EH (cell line): ENCODE measurements at places on chromosomes 4 and X.

DNA sequence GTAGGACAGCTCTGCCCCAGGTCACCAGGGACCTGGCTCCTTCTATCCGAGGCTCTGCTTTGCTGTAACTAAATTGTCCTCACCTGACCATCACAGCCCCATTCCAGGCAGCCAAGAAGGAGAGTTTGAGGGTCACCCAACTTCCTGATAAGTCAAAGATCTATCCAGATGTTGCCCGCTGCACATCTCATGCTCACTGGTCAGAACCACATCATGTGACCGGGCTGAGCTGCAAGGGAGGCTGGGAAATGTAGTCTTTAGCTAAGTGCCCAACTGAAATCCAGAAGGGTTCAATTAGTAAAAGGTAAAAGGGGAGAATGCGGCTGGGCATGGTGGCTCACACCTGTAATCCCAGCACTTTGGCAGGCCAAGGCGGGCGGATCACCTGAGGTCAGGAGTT is 18.4 kb downstream of the HMX1 start:
- DNase-seq = no peak

DNA sequence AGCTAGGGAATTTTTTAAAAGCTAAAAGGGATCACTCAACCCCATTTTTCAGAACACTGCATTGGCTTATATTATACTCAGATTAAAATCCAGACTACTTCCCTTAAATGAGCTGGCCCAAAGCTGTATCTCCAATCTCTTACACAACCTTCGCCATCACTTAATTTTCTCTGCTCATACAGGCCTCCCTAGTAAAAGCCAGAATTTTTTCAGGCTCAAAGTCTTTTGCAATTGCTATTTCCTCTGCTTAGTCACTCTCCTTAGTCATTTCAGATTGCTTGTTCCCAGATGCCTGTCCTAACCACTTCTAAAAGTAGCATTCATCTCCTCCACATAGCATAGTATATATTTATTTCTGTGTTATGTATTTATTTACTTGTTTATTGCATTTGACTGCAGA is 1587.9 kb upstream of the ADGRL3 start:
- peak; percentile 78 for DNase-seq

DNA sequence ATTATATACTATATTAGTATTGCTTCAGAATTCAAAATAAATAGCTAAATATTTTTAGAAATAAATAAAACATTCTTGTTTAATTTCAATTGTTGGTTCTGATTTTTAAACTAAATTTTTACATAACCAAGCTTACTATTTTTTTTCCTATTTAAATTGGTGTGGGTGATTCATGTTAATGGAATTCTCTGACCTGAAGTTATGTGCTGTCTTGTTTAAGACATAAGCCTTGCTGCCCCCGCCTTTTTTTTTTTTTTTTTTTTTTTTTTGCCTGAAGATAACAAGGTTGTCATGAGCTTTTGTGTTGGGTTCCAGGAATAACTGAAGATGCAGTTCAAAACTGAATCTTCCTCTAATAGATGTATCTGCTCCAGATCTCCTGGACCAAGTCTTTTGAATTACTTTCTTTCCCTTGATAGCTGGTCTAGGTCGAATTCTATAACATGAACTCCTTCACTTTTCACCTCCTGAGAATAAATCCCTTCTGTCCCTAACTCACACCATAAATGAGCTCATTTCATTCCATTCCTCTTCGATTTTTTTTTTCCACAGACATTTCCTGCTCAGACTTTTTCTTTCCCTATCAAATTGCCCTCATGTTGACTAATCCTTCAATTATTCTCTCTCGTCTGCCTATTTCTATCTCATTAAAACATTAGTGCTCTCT is 261.5 kb upstream of the FTHL17 start:
- peak; percentile 91 for DNase-seq

GRCh38 chr4:173990869-173991210 is 292.6 kb downstream of the FBXO8 start:
- DNase-seq = no peak

DNA sequence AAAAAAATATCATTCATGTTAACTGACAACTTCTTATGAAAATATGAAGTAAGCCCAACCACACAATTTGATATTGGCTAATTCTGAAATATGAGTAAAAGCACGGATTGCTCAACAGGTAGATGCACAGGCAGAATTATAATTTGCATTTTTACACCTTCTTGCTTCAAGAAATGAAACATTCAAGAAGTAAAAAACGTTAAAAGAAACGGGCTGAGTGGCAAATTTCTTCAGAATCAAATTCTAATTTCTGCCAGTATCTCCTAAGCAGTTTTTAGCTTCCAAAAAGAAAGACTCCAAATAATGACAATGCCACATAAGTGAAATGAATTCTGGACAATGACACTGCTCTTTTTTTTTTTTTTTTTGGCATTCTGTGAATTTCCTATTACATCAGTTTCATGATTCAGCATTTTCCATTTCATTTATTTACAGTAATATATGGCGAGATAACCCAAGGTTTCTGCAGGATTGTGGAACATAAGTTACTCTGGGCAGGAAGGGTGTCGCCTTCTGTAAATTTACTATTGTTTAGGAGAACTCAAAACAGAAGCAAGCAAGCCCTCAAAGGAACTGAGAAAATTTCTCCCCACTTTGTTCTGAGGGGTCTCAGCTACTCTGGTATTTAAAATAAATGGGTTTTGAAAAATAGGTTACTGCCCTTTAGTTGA is 1.4 kb downstream of the SEL1L3 start:
- peak; percentile 58 for DNase-seq

DNA sequence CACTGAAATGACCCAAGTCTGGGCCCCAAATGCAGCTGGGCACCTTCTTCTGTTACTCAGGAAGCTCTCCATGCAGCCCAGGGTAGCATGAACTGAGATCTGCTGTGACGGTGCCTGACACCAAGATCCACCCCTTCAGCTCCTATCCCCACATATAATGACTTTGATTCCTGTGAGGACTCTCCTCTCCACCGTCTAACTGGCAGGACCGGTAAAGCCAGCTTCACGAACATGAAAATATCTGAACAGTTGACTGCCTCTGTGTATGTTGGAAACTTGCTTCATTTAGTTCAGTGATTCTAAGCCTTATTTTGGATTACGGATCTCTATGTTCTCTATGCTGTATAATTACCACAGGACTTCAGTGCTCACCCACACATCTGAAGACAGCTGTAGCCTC is 115.5 kb upstream of the TMEM150C start:
- no peak for DNase-seq

GRCh38 chrX:8083286-8083685 is 87.8 kb downstream of the VCX2 start:
- no peak for DNase-seq

- DNase-seq = peak; percentile 87
Observed at GRCh38 chr4:38149997-38150671, 189.9 kb downstream of the PTTG2 start.

GRCh38 chr4:138935-139334 is 14.6 kb downstream of the ZNF718 start:
- DNase-seq = no peak

- DNase-seq = no peak
Observed at GRCh38 chrX:49844611-49845010, 15.5 kb downstream of the PAGE4 start.

- peak; percentile 37 for DNase-seq
Observed at GRCh38 chr4:103098756-103099440, 736 bp downstream of the BDH2 start.

DNA sequence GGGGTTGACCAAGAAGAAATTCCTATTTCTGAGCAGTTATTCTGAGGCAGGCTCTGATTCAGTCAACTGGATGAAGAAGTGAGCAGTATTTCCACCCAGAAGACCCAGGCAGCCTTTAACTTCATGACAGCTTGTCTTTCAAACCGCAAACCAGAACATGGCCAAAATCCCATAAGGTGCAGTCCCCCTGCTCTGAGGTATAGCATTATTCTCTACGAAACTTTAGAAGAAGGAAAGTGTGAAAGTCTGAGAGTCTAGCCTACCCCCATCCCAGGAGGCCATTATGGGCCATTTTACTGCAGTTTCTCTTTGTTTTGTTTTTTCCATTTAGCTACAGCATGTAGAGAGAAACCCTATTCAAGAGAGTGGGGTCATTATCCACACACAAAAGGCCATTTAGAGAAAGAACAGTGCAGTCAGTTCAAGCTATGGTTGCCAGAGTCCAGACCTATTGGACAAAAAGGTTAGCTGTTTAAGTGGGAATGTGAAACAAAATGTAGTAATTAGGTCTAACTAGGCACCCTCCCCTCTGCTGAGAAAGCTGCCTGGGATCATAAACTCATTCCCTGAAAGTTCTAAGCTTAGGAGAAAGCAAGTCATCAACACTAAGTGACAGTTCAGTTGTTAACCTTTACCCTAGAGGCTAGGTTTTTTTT is 52.1 kb upstream of the RASGEF1B start:
- DNase-seq = no peak

DNA sequence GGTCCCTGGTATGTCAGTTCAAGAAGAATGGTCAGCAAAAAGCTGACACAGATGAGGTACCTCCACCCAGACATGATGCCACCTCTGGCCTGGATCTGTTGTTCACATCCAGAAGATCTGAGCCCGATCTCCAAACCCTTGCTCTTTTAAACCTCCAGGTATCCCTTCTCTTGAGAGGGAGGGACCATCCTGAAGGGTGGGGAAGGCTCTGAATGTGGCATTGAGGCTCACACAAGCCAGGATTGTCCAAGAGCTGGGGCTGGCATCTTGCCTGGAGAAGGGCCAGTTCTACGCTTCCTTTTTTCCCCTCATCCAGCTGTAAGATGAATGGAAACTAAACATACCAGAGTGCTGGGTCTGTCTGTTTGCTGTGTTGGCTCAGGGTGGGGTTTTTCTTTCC is at the start of gene ITIH6:
Gene ITIH6, minus strand, starts transcription at position 119 of the 400 bp plus-strand sequence. Its CDS starts 45 bp downstream, at position 74.
- no peak for DNase-seq

GRCh38 chr4:56744030-56744429 is 62.9 kb upstream of the HOPX start:
- no peak for DNase-seq

GRCh38 chrX:149021159-149021558 is 483.9 kb downstream of the IDS start:
- DNase-seq = no peak

- no peak for DNase-seq
Observed at GRCh38 chr4:62528874-62529273, 1328.7 kb downstream of the ADGRL3 start.

- DNase-seq = peak; percentile 59
Observed at GRCh38 chrX:135484641-135485289, 35.7 kb upstream of the INTS6L start.

- no peak for DNase-seq
Observed at GRCh38 chr4:102454268-102454667, 46.9 kb upstream of the NFKB1 start.

GRCh38 chr4:15740764-15741404 is 37.2 kb upstream of the CD38 start:
- no peak for DNase-seq

GRCh38 chrX:119488749-119489148 is 20.5 kb downstream of the SLC25A5 start:
- DNase-seq = peak; percentile 62

GRCh38 chr4:4302416-4302815 is 12.4 kb downstream of the ZBTB49 start:
- DNase-seq = no peak

- peak; percentile 15 for DNase-seq
Observed at GRCh38 chr4:86367577-86367976, 7.7 kb upstream of the MAPK10 start.

- DNase-seq = peak; percentile 93
Observed at GRCh38 chrX:45824471-45824870, 623.8 kb upstream of the DIPK2B start.

DNA sequence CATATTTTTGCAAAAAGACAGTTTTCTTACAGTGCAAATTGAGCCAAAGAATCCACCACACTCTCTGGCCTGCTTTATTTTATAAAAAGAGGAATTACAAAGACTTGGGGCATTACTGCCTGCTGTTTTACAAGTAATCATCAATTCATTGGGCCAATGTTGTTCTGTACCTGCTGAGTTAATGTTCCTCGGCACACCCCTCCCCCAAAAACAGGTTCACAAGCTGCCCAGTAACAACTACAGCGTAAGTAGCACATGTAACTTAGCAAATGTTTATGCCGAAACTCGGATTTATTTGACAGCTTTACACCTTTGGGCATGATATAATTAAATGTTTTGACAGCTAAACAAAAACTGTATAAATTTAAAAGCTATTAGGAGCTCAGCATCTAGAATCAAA is 214.6 kb upstream of the MAB21L2 start:
- no peak for DNase-seq

- peak; percentile 85 for DNase-seq
Observed at GRCh38 chrX:23742174-23742696, 841 bp downstream of the ACOT9 start.

DNA sequence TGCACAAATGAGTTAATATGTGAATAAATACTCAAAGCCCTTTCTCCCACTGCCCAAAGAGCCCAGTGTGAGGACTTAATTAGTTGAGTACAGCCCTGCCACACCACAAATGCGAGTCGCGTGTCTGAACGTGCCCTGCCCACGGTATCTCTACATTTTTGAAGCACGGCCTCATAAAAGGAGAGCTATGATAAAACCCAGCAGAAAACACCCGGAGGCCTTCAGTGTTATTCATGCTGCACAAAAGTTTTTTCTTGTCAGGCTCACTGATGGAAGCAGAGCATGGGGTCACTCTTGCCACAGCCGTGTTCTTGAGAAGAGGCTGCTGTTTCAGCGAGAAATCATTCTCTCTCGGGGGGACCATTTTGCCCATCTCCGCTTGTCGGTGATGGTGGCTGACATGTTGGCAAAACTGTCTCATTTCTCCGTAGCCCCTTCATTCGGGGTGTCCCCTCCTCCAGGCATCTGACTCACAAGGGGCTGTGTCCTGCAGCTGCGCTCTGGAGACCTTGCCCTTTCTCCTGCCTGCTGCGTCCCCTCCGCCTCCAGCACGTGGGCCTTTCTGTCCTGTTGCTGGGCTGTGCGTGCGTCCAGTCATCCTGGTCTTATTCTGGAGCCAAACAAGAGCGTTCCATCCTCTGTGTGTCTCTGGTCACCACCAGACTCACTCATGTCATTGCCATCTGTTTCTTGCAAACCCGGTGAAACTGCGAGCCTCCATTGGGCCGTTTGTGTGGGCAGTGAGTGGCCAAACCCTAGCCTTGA is 88.8 kb downstream of the SORCS2 start:
- peak; percentile 64 for DNase-seq

DNA sequence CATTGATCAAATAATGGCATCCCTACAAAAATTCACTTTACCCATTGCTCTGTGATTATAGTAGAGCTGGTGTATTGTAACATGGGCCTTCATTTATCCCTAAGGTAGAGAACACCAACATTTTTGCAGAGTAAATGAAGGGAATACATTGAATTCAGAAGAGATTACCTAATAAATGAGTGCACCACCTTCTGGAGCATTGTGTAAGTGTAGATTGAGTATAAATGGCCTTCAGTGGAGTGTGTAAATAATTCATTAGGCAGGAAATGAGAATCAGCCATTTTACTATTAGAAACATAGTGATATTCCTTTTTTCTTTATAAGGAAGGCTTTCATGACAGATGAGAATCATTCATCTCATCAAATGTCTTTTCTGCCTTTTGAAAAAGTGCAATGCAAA is 155.8 kb downstream of the FAM47B start:
- no peak for DNase-seq

GRCh38 chrX:13276991-13277390 is 42.9 kb downstream of the ATXN3L start:
- no peak for DNase-seq

- peak; percentile 24 for DNase-seq
Observed at GRCh38 chrX:109848461-109849050, 115.5 kb upstream of the ACSL4 start.

- no peak for DNase-seq
Observed at GRCh38 chr4:39442998-39443397, 15.7 kb downstream of the RPL9 start.
